ENCODE measurements at places on chromosomes 5 and 9.

GRCh38 chr9:676780-677438, 164.6 kb upstream of the DMRT1 start:
- DNase-seq, result no peak

- no peak for DNase-seq
These were observed 4.7 kb upstream of the RECK start for GRCh38 chr9:36031774-36032555.

GRCh38 chr9:36808251-36808650, 225.8 kb downstream of the PAX5 start:
- DNase-seq, result no peak

GRCh38 chr5:172178991-172179989, 8.7 kb downstream of the STK10 start:
- DNase-seq, result no peak

GRCh38 chr5:16536246-16536645, 70.6 kb upstream of the ZNF622 start:
- no peak for DNase-seq

DNA sequence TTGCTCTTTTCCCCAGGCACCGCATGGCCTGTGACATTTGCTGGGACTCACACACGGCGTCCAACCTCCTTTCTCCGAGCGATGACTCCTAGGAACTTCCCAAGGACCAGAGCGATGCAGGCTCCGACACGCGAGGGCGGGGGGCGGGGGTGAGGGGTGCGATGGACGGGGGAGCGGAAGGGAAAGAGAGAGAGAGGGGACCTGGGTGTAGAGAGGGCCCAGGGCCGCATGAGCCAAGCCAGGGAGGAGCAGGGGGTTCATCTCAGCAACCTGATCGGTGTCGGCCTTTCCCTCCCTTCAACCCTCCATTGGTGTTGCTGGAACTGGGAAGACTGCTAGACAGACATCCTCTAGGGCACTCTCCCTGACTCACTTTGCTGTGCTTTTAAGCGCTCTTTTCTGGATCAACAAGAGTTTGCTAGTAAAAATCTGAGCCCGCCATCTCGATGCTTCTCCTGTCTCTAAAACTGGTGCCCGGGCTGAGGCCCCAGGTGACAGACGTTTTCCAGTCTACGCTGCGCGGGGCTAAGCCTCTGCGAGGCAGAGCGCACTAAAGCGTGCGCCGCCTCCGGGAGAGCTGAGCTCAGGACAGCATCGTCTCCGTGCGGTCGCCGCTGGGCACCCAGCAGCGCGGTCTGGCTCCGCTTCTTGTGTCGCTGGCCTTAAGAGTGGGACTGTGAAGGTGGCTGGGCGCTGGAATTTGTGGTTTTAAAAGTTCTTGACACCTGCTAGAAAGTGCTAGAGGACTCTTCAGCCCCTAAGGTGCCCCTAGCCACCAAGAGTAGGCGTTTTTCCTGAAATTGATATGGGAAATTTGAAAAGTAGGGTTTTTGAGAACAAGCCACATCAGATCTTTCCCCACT, 1.0 kb upstream of the TSLP start:
- DNase-seq, result peak; percentile 90

DNA sequence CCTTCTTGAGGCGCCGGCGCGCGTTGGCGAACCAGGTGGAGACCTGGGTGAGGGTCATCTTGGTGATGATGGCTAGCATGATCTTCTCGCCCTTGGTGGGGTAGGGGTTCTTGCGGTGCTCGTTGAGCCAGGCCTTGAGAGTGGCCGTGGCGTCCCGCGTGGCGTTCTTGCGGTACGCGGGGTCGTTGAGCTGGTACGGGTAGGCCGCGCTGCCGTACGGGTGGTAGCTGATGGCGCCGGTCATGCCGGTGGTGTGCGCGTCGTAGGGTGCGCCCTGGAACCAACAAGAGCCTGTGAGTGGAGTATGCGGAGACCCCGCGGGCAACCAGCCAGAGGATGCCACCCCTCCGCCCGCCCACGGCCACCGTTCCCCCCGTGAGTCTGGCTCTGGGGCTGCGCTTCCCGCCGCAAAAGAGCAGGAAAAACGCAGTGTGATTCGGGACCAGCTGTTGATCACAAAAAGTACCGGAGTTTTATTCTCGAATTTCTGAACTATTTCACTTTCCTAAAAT, 1.9 kb downstream of the IRX2 start:
- no peak for DNase-seq

DNA sequence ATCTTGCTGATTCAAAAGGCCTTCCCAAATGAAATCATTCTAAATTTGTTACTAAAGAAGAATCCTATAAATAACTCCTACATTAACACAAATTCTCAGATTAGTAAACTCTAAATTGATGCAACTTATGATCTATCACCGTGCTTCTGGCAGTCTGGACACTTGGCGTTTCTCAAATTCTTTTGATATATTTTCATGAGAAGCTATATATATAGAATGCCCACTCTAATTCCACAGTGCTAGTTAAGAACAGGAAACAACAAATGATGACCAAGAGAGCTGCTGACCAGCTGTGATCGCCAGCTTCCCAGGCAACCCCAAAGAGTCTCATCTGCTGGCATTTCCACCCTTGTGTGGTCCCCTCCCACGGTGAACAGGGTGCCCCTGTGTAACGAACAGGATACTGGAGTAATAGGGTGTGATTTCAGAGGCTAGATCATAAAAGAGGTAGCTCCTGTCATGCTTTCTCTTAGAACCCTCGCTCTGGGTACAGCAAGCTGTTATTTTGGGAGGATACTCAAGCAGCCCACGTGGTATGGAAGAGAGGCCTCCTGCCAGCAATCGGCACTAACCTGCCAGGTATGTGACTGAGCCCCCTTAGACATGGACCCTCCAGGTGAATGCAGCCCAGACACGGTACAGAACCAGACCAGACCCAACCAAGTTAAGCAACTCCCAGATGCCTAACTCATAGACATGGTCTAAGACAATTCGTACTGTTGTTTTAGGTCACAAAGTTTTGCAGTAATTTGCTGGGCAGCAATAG, 64.7 kb downstream of the CDC14B start:
- no peak for DNase-seq

GRCh38 chr9:12794101-12794799, 19.4 kb downstream of the LURAP1L start:
- DNase-seq, result no peak

DNA sequence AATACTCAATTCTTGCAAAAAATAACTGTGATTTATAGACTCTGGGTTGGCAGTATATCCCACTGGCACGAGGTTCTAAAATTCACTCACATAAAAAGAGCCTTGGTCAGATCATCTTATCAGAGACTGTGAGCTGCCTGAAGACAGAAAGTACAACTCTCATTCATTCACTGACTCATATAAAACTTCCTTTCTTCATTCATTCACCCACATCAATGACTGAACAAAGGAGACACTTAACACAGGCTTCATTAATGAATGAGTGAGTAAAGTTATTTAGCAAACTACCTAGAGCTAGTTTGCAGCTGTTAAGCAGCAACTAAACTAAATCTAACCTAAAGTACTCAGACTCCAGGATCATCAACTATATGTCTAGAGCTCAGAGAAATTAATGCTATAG, 214.7 kb downstream of the DENND1A start:
- no peak for DNase-seq
